ENCODE measurements at places on chromosomes 5 and 9.
A peak's percentile ranks its signal among the peaks of the same experiment; 100 is the strongest.

DNA sequence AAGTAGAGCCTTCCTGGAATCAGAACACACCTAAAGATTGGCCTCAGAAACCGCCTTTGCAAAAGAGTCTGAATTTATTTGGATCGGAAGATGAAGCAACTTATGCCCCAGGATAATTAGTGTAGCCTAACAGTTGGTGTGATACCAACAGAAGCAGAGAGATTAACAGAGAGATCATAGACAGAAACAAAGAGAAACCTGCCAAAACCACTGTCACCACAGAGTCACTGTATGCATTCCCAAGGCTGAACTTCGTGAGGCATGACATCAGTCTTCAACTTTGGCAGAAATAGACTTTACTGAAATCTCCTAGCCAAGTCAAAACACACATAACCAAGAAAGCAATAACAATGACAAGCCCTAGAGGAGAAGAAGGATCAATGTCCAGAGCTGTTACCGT, 361.8 kb downstream of the ELAVL2 start:
- no peaks in the 10 kb centered on the region for H3K4me1 ChIP-seq
- H3K4me3 ChIP-seq = no peak overlapping the region
- H3K27ac ChIP-seq = no peak overlapping the region
- no peak for DNase-seq
- H3K36me3 ChIP-seq = no peaks in the 10 kb centered on the region

DNA sequence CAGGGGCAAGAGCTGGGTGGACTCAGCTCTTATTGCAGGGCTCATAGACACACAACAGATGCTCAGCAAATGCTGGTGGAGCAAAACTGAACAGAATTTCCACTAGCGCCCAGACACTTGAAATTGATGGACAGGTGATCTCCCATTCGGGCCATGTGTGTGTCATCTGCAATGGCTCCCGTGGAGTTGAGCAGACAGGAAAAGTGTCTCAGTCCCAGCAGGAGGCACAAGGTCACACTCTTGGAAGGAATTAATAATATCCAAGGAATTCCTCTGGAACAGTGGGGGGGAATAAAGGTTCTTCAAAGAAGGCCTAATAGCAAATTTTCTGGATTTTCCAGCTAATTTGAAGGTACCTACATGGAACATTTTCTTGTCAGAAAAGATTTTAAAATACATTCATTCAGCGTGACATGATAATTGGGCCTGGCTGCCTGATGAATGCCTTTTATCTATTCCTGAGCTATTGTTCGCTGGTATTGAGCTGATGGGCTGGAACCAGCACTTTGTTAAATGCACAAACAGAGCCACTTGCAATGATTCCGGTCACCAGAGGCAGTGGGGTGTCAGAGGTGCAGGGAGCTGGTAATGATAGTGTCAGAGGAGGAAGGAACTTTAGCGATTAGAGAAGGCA, 31.5 kb upstream of the ALDH1B1 start:
- H3K27ac ChIP-seq = no peak overlapping the region
- H3K36me3 ChIP-seq = no peaks in the 10 kb centered on the region
- no peak overlapping the region for H3K4me3 ChIP-seq
- peaks cover 8% of the 10 kb centered on the region for H3K27me3 ChIP-seq
- no peaks in the 10 kb centered on the region for H3K4me1 ChIP-seq

GRCh38 chr9:18268381-18268780, 205.6 kb upstream of the ADAMTSL1 start:
- H3K27me3 ChIP-seq = no peaks in the 10 kb centered on the region
- no peaks in the 10 kb centered on the region for H3K4me1 ChIP-seq
- no peak for DNase-seq

DNA sequence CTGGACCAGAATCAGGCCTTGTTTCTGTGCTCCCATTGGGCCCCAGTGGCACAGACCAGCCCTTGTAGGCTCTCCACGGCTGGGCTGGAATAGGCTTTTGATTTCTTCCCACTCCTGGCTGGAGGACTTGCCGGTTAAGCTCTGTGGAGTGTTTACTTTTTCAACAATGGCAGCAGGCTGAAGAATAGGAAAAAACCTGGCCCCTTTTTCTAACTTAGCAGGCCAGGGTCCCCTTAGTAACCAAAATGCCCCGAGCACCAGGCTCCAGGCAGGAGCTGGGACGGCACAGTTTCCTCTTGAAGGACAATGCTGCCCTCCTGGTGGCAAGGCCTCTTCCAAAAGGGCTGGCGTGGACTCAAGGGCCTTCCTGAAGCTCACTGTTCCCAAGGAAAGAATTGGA, 230.3 kb downstream of the CRB2 start:
- peaks cover 2% of the 10 kb centered on the region for H3K4me1 ChIP-seq
- no peak overlapping the region for H3K27ac ChIP-seq
- H3K4me3 ChIP-seq = no peak overlapping the region
- no peaks in the 10 kb centered on the region for H3K27me3 ChIP-seq
- H3K36me3 ChIP-seq = no peaks in the 10 kb centered on the region
- no peak for DNase-seq

DNA sequence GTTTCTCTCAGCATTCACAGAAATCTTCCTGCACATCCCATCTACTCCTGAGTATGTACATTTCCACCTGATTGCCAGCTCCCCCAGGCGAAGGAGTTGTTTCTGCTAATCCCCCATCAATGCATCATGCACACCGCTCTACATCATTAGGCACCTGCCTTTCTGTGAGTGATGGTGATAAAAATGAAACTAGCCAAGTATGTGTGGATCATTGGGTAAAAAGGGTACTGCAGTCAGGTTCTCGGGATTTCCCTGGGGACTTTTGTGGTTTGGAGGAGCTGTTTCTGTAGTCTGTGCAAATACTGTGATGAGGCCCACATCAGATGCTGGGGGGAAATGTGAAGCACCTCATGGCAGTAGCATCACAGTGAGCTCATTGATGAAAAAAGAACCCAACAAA, 30.4 kb downstream of the CAMK4 start:
- no peak for DNase-seq
- H3K4me3 ChIP-seq = no peak overlapping the region
- no peaks in the 10 kb centered on the region for H3K36me3 ChIP-seq
- H3K4me1 ChIP-seq = no peaks in the 10 kb centered on the region

GRCh38 chr9:8468045-8468637, 668.6 kb upstream of the DMAC1 start:
- H3K27me3 ChIP-seq = no peaks in the 10 kb centered on the region
- H3K4me3 ChIP-seq = no peak overlapping the region
- DNase-seq = no peak

DNA sequence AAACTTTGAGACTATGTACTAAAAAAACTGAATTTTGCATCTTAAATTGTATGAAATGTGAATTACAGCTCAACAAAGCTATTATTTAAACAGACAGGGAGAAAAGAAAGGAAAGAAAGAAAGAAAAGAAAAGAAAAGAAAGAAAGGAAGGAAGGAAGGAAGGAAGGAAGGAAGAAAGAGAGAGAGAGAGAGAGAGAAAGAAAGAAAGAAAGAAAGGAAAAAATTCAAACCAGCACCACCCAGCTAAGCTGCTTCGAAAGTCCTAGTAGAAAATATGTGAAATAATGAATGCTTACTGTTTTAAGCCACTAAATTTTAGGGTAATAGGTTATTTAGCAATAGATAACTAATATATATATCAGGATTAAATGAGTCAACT, 31.7 kb upstream of the CDK5RAP2 start:
- no peaks in the 10 kb centered on the region for H3K4me1 ChIP-seq
- H3K36me3 ChIP-seq = no peaks in the 10 kb centered on the region
- H3K4me3 ChIP-seq = no peak overlapping the region
- no peak overlapping the region for H3K27ac ChIP-seq

GRCh38 chr9:2764353-2764752, 47.0 kb downstream of the KCNV2 start:
- H3K4me1 ChIP-seq = 0 out of 2 replicates have a peak, but pooled peaks cover 2% of the 10 kb centered on the region
- DNase-seq = no peak
- H3K27me3 ChIP-seq = no peaks in the 10 kb centered on the region

DNA sequence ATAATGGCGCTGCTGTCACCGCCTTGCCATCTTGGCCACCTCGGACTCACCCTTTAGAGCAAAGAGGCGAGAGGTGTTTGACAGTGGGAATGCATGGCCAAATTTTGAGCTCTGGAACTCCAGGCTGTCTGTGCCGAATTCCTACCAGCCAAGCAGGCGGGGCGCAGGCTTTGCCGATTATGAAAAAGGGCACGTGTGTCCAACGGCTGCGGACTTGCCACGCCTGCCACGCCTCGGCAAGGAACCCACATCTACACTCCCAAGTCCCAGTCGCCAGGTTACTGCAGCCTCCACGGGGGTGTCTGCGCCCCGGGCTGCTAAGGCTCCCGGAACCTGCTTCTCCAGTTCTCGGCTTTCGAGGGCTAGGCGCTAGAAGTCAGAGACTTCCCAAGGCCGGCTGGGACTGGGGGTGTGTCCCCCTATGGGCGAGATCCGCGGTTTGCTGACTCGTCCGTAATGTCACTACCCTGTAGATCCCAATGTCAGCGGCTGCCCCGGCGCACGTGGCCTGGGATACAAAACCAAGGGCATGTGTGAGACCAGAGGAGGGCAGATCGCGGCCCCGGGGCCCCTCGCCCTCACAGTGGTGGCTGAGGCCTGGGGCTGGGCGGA, 2.8 kb downstream of the NPR3 start:
- no peaks in the 10 kb centered on the region for H3K36me3 ChIP-seq
- H3K27me3 ChIP-seq = peaks cover 59% of the 10 kb centered on the region
- peak overlapping the region; percentile 26 for H3K4me3 ChIP-seq
- peaks cover 13% of the 10 kb centered on the region for H3K4me1 ChIP-seq
- peak; percentile 86 for DNase-seq

- H3K36me3 ChIP-seq = peaks cover 3% of the 10 kb centered on the region
- DNase-seq = no peak
- H3K4me3 ChIP-seq = no peak overlapping the region
- H3K27me3 ChIP-seq = no peaks in the 10 kb centered on the region
- no peak overlapping the region for H3K27ac ChIP-seq
These were observed 10.5 kb downstream of the RNF38 start for GRCh38 chr9:36389590-36389989.

DNA sequence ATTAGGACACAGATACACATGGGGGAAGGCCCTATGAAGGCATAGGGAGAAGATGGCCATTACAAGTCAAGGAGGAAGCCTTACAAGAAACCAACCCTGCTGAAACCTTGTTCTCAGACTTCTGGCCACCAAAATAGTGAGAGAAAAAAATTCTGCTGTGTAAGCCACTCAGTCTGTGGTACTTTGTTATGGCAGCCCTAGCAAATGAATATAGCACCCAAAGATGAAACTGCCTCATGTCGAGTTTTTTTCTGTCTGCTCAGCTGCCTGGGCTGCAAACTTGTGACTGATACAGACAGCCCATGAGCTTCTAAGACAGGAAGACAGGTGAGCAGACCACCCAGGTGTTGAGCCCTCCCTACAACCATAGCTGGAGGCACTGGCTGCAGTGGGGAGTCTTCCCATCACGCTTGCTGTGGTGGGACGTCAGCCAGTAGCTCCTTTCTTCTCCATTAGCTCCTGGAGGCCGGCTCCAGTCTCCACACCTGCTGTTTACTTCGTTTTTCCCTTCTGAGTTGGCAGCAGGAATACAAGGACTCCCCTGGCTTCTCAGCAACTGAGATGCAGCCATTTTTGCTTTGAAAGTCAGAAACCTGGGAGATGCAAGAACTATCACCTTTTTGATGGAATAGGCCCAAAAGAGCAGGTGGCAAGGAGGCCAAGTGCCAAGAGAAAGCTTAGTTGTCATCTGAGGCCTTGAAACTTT, 164.9 kb downstream of the SEMA6A start:
- H3K36me3 ChIP-seq = no peaks in the 10 kb centered on the region
- H3K4me3 ChIP-seq = no peak overlapping the region
- no peak for DNase-seq
- no peaks in the 10 kb centered on the region for H3K4me1 ChIP-seq

GRCh38 chr9:123495731-123496130, 139.7 kb downstream of the CRB2 start:
- H3K4me1 ChIP-seq = no peaks in the 10 kb centered on the region
- DNase-seq = no peak
- H3K27ac ChIP-seq = no peak overlapping the region
- no peak overlapping the region for H3K4me3 ChIP-seq

GRCh38 chr5:76555114-76555513, 68.1 kb downstream of the F2RL2 start:
- H3K4me3 ChIP-seq = no peak overlapping the region
- no peaks in the 10 kb centered on the region for H3K27me3 ChIP-seq
- no peak for DNase-seq
- no peaks in the 10 kb centered on the region for H3K4me1 ChIP-seq
- H3K27ac ChIP-seq = no peak overlapping the region

DNA sequence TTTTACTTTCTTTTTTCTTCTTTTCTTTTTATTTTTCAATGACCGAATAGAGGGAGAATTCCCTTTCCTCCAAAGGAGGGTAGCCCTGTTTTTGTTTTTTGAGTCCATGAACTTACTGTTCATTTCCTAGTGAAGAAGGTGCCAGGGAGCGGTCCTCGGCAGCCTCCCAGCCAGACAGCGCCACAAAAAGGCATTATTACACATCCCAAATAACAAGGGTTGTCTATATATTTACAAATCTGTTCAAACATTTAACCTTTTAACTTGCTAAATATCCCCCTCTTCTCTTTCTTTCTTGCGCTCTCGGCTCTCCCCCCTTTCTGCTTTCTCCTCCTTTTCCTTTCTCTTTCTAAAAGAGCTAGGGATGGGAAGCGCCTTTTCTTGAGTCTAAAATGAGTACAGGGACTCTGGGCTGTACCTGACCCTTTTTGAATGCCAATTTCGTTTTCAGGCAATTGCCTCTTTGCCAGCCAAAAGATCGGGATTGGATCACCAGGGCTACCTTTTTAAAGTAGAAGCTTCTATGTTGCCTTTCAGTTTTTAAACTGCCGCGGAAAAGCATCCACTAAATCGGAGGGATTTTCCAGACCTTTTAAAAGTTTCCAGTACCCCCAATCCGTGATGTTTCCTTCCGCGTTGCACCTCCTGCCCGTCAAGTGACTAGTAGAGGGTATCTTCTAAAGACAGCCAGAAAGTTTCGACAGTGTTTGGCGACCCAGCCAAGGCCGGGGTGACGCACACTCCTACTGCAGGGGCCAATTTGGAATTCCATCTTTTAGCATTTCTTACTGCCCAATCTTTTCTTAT, 125.6 kb downstream of the TMEM161B start:
- H3K4me3 ChIP-seq = peak overlapping the region; percentile 55
- H3K27me3 ChIP-seq = peaks cover 47% of the 10 kb centered on the region
- no peak for DNase-seq
- no peaks in the 10 kb centered on the region for H3K36me3 ChIP-seq
- peaks cover 27% of the 10 kb centered on the region for H3K4me1 ChIP-seq

GRCh38 chr5:181108578-181109165, 22.3 kb downstream of the OR2V1 start:
- no peaks in the 10 kb centered on the region for H3K36me3 ChIP-seq
- no peak overlapping the region for H3K27ac ChIP-seq
- H3K4me3 ChIP-seq = no peak overlapping the region

- H3K4me3 ChIP-seq = no peak overlapping the region
- H3K27me3 ChIP-seq = no peaks in the 10 kb centered on the region
- DNase-seq = no peak
- no peaks in the 10 kb centered on the region for H3K4me1 ChIP-seq
- no peaks in the 10 kb centered on the region for H3K36me3 ChIP-seq
These were observed 147.1 kb downstream of the ENC1 start for GRCh38 chr5:74493411-74493810.
